Stimulated activated CD4-positive, alpha-beta T cell treated with anti-CD3 and anti-CD28 coated beads, Interleukin-15, amount 100 ng/mL, for 24 hours (primary cell): ENCODE measurements at places on chromosomes 1 and 21.

GRCh38 chr1:45272913-45273371 is 53.8 kb upstream of the HPDL start:
- no peak for DNase-seq

GRCh38 chr1:204977318-204977717 is 65.7 kb upstream of the CNTN2 start:
- DNase-seq, result no peak

DNA sequence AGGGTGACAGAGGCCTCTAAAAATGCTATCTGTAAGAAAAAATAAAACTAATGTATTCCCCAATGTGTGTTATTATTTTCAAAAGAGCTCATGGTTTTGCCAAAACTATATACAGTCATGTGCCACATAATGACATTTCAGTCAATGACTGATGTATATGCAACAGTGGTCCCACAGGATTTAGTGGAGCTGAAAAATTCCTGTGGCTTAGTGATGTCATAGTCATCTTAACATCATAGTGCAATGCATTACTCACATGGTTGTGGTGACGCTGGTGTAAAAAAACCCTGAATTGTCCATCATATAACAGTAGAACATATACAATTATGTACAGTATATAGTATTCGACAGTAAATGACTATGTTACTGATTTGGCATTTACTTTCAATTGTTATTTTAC is 172.4 kb downstream of the CACNA1E start:
- no peak for DNase-seq

GRCh38 chr21:44615911-44616590 is 4.2 kb downstream of the KRTAP10-8 start:
- no peak for DNase-seq

DNA sequence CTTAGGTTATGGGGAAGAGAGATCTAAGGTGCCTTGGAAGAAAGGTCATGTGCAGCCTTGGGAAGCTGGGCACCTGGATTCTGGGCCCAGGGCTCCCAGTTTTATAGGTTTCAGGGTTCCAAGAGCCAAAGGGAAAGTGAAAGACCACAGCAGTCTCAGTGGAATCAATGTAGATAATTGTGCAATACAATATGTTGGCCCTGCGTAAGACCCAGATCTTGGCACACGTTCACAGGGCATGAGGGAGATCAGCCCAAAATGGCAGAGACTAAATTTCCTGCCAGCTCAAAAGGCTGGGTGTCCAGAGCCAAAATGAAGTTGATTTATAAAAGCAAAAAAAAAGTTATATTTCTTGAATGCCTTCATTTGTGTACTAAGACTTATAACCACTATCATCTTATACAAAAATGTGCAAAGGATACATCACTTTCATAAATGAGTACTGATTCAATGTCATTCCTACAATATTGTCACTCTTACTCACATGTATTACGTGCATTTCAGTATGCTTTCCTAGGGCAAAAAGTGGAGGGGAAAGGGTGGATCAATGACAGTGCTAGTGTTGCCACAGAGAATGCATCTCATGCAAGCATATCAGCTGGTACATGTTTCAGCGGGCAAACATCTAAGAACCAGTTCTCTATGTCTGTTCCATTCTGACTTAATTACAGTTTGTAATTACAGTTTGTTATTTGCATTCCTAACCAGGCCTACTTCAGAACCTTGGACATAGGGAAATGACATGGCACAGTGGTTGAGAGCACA is 22.5 kb upstream of the NPL start:
- DNase-seq, result no peak

DNA sequence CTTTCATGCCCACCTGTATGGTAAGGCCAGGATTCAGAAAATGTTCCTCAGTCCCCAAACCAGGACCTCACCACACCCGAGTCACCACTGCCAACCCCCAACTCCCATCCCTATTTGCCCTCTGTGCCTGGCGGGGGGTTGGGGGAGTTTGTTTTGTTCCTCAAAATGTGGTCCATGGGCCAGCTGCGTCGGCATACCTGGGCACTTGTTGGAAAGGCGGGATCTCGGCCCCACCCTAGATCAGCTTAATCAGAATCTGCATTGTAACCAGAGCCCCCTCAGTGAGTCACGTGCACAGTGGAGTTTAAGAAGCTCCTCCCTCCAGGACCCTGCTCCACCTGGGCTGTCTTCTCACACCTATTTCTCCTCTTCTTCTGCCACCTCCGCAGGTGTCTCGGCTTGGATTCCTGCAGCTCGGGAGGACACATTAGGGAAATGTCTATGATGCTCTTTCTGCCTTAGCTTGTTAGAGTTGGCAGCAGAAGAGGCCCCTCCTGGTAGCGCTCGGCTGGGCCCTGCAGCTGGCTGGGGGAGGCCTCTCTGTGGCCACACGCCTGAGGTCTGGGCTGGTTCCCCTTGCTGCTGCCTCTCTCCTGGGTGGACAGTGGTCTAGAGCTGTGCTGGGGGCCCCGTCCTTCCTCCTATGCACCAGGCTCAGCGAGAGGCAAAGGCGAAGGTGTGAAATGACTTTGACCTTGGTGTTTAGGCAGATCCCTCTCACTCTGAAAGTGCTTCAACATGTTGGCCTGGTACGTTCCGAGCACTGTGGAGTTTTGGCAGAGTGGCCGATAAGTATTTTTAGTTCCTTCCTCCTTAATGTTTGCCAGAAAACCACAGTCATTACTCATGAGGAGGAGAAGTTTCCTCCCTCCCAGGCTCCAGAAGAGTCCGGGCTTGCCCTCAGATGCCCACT is 41.8 kb upstream of the CAMTA1 start:
- DNase-seq, result peak; percentile 40

- peak; percentile 36 for DNase-seq
These were observed 112.2 kb downstream of the NR5A2 start for GRCh38 chr1:200139661-200140250.

GRCh38 chr1:152436593-152437496 is 22.8 kb upstream of the CRNN start:
- no peak for DNase-seq

DNA sequence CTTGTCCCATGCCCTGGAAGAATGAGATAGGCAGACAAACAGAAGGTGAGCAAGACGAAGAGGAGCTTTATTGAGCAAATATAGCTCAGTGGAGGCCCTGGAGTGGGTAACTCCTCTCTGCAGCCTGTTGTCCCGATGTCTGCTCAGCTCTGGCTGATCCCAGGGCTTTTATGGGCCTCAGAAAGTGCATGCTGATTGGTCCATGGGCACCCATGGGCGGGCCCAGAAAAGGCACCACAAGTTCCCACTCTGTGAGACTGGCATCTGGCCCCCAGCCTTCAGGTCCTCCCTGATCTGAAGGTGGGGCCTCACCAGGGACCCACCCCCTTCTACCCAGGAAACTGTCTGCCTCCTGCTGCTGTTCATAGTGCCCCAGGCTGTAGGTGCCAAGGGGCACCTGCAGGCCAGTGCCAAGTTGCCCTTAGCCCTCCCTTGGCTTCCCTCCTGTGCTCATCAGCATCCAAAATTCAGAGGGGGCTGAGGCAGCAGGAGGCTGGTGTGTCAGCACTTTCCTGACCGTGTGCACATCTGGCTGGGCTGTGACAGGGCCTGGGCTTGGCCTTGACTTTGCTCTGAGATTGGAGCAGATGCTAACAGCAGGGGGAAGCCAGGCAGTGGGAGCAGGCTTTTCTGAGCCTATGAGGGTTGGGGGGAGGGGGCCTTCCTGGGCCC is 35.4 kb downstream of the ACTL8 start:
- DNase-seq, result no peak

DNA sequence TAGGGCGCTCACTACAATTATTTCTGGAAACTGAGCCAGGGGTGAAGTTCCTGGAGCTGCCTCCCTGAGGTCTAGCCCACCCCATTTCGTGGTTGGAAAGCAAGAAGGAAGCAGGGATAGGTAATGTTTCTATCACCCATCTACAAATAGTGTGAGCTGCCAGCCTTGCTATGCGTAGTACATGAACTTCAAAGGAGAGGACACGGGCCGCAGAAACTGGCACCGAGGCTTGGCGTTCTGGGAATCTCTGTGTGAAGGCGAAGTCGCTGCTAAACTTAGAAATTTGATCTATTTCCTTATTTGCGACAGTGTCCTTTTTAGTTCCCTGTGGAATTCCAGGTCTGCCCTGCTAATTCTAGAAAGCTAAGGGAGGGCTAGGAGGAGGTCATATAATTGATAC is 49.6 kb upstream of the NTPCR start:
- DNase-seq, result no peak

GRCh38 chr1:18608534-18608933 is 22.1 kb upstream of the PAX7 start:
- DNase-seq, result no peak

GRCh38 chr1:8858112-8858668 is 20.3 kb downstream of the ENO1 start:
- peak; percentile 35 for DNase-seq

DNA sequence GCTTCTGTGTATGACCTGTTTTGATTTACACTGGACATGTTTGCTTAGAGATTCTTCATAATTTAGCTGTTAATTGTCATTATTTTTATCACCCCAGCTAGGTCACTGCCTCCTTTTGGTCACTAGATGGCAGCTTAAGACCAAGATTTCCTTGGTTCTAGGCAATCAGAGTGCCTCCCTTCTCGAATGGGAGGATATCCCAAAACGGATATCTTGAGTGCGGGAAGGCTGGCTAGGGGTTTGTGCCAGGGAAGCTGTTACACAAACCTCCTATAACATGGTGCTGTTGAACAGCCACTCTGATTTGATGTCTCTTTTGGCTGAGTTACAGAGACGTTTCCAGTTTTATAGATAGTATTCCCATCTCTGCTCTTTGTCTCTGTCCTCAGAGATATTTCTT is 283.5 kb downstream of the S1PR1 start:
- DNase-seq, result peak; percentile 17

DNA sequence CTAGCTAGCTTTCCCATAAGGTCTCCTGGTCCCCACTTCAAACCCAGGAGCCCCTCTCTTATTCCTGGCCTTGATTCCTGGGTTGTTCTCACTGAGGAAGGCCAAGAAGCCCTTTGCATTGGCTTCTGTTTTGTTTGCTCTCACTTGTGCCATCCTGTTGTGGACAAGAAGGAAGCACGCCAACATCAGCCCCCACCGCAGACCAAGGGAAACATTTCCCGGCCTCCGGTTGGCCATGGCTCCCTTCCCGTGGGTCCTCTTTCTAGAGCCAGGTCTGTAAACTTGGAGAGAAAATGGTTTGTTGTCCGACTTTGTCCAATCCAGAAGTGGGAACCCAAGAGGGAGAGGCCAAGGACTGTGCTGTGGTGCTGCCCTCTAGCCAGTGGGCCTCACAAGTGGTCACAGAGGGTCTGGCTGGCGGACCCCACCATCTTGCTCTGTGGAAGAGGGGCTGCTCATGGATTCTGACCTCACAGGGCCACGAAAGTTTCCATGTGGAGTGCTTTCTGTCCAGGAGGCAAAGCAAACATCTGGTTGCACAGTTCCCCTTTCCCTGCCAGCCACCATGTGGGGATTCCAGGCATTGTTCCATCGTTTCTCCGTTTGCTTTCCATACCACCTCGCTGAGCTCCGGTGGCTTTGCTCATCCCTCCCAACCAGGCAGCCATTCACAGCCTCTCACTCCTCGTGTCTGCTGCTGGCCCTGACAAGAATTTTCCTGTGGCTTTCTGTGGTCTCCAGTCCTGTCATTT is 18.9 kb upstream of the TENT5C start:
- no peak for DNase-seq

GRCh38 chr1:172143384-172144055 is 277.0 kb upstream of the C1orf105 start:
- DNase-seq, result no peak

DNA sequence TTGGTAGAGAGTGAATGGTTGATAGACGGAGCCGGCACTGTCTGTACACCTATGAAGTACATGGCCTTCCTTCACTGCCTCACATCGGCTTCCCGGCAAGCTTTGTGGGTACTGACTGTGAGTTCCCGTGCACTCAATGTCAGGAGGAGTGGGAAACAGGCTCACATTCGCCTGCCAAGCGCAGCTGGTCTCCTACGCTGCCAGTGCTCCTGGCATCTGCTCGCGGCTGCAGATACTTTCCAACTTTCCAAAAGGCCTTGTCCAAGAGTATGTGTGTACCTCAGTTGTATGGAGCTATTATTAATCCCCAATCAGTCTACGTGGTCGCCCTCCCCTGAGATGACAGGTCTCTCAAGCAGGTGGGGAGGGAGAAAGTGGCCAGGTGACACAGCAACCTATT is 180.8 kb downstream of the ZSCAN20 start:
- no peak for DNase-seq

DNA sequence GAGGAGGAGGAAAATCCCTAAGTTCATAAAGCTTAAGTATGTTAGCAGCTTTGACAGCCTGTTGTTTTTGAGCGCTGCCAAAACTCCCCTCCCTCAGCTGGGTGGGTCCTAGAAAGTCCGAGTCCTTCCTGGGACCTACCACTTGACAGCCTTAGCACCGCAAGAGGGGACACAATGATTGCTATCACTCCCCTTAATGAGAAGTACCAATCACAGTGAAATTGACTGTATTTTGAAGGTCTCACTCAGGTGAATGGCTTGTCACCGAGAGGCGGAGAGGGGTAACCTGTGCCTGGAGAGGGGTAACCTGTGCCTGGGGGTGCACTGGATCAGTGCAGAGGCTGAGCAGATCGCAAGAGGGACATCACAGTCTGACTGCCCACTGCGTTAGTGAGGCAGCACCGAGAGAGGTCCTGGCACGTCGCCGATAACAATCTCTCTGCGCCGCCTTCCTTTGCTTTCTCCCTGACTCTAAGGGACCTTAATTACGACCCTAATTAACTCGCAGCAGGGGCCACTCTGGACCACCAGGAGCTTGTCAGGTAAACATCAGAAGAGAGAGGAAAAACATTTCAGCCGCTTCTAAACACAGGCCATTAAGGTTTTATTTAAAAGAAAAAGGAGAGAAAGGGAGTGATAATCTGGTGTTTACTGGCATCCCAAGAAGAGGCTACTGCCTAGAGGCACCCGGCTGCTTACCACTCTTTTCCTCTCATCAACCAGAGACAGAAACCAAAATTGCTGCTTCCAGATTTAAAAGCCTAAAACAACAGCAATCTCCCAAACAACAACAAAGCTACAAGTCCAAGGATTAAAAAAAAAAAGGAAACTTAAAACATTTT is 25.7 kb upstream of the KCNK1 start:
- DNase-seq, result no peak

GRCh38 chr21:44517175-44517899 is 22.7 kb downstream of the KRTAP10-1 start:
- peak; percentile 50 for DNase-seq

DNA sequence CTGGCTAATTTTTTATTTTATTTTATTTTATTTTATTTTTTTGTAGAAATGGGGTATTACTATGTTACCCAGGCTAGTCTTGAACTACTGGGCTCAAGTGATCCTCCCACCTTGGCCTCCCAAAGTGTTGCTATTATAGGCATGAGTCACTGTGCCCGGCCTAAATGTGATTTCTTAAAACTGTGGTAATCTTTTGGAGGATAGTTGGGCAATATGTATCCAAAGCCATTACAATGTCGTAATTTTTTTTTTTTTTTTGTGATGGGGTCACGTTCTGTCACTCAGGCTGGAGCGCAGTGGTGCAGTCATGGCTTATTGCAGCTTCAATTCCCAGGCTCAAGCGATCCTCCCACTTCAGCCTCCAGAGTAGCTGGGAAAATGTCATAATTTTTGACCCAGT is 14.2 kb downstream of the ETV3L start:
- no peak for DNase-seq

GRCh38 chr1:212491454-212491853 is 58.7 kb downstream of the NENF start:
- DNase-seq, result no peak

DNA sequence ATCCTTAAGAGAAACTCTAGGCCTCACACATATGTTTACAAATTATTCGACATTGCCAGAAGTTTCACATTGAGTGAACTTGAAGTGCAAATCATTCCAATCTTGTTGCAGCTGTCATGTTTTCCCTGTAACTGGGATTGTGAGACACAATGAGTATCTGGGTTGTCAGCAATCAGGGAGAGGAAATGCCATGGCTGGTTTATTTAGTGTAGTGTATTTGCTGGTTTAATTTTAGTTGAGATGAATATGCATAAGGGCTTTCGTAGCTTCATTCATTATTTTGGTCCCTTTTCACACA is 54.2 kb upstream of the USP1 start:
- no peak for DNase-seq
